Activated gamma-delta T cell (primary cell): ENCODE measurements at places on chromosomes 13 and 19.
A peak's percentile ranks its signal among the peaks of the same experiment; 100 is the strongest.

- DNase-seq, result no peak
These were observed 1422.1 kb downstream of the PCDH9 start for GRCh38 chr13:65808061-65808460.

GRCh38 chr13:36108342-36108741, 22.8 kb downstream of the DCLK1 start:
- no peak for DNase-seq

DNA sequence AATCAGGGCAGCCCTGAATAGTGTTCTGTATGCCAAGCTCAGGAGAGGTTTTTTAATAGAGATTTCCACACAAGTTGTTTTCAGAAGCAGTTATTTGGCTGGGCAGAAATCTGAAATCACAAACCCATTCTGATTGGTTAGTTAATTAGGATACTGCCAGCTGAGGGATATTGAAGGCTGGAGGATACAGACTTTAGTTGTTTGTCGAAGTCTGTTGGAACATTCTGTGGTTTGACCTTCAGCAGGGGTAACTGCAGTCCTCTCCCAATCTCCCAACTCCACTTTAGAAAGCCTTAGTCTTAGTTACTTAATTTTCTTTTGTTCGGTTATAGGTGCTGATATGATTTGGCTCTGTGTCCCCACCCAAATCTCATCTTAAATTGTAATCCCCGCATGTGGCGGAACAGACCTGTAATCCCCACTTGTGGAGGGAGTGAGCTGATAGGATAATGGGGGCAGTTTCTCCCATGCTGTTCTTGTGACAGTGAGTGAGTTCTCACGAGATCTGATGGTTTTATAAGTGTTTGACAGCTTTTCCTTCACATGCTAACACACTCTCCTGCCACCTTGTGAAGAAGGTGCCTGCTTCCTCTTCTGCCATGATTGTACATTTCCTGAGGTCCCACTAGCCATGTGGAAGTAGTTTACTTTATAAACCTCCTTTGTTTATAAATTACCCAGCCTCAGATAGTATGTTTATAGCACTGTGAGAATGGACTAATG, 169.2 kb downstream of the GPC5 start:
- no peak for DNase-seq

DNA sequence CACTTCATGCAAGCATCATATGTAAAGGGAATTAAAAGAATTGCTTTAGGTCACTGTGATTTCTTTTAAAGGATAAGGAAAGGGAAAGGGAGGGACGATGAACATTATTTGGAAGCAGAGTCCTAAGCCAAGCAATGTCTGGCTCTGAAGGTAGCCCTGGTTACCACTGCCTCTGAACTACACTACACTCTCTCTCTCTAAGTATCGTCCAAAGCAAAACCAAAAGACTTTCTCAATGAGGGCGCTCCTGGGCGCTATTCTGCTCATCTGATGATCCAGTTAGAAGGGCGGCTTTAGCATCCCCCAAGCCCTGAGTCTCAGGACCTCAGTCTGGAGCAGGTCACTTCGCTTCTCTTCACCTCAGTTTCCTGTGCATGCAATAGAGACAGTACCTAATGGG, 26.2 kb downstream of the FOXO1 start:
- no peak for DNase-seq

DNA sequence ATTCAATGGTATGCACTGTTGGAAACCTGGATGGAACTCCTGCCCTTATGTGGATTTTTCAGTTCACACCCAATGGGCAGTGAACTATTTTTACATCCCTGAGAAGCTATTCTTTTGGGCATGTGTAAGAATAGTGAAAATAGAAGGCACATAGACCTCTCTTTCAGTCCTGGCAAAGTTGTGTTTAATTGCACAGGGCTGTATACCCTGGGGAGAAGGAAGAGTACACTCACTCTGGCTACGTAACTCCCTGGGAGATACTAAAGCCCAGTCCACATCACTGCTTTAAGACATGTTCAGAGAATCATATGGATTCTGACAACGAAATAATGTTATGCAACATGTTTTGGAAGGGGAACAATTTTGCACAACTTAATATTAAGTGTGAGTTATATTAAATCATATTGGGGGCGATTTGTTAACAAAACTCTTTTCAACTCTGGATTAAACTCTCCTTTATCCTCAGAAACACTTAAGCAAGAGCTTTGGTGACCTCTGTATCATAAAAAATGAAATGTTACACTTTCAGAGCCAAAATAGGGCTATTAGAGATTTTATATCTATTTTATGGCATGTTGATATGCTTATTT, 166.1 kb downstream of the DCT start:
- no peak for DNase-seq

DNA sequence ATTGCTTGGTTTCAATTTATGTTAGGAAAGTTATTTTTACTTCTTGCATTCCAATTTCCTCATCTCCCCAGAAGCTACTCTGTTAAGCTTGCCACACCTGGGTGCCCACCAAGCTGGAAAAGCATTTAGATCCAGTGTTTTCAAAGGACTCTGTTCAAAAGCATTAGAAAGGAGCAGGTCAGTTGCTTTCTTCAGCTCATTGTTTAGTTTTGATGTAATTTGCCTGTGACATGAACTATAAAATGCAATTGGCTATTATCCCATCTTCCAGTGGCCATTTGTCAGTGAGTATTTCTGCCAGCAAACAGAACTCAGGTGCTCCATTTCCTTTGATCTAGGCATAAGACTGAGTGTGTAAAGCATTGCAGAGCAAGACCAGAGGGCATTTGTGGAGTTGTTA, 46.7 kb upstream of the RNF113B start:
- DNase-seq, result no peak

GRCh38 chr19:31264041-31264778, 85.0 kb downstream of the TSHZ3 start:
- no peak for DNase-seq

GRCh38 chr13:39835253-39835652, 179.8 kb downstream of the COG6 start:
- DNase-seq, result no peak

DNA sequence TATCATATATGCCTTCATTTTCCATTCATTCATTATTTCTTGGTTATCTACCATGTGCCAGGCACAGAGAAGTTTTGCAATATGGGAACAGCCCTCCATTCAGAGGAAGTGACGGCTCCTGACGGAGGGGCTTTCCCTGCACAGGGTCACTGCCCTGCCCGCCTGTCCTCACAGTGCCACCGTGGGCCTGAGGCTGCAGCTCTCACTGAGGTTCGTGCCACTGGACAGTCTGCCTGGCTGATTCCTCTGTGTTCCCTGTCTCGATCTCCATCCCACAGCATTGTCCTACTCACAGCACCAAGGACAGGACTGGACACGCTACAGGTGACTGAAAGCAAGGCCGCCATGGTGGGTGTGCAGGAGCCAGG, 92.7 kb downstream of the TSHZ3 start:
- DNase-seq, result no peak

DNA sequence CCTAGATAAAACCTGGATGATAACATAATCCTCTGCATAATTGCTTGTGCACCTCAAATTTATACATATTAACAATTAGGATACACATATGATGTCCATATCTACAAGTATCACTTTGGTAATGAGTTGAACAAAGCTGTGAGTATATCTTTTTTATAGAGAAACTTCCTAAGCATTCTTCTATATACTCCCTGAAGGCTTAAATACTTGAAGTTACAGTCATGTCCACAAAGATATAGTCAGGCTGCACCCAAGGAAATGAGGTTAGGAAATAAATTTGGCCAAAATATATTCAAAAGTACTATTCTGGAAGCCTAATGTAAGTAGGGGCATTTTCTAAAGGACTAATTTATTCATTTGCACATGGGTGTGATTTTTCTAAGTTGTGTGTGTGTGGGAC, 761.5 kb downstream of the PCDH9 start:
- DNase-seq, result no peak

GRCh38 chr13:91406619-91407018, 8.2 kb downstream of the GPC5 start:
- DNase-seq, result no peak

- DNase-seq, result peak; percentile 80
These were observed at the start of gene ZNF541 for GRCh38 chr19:47573071-47574026. Gene ZNF541 (minus strand): TSS chr19:47573148. CDS start chr19:47555856, 17,292 bp downstream.

DNA sequence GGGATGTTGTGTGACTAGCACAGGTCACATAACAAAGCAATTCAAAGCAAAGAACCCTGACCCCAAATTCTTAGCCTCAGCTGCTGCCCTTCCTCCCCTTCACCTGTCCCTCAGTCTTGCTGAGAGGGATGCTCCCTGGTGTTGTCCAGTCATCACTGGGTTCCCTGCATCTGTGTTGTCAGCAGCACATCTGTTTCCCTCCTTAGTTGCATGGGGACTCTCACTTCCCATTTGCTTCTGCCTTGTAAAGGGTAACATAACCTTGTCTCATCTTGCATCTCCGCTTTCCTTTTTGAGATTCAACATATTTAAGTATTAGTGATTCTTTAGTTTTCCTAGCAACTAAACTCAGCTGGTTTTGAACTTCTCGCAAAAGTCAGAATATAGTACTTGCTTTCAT, 54.0 kb downstream of the SPATA13 start:
- no peak for DNase-seq

- no peak for DNase-seq
These were observed 257.2 kb downstream of the DIAPH3 start for GRCh38 chr13:59906413-59907049.

- no peak for DNase-seq
These were observed 4.4 kb downstream of the PLEKHJ1 start for GRCh38 chr19:2231621-2232221.

- no peak for DNase-seq
These were observed 390.8 kb downstream of the FOXO1 start for GRCh38 chr13:40275636-40276035.

GRCh38 chr13:111511805-111512504, 191.5 kb downstream of the TEX29 start:
- DNase-seq, result no peak

- no peak for DNase-seq
These were observed 16.5 kb downstream of the ACP7 start for GRCh38 chr19:39100500-39101166.

GRCh38 chr13:94261163-94261562, 218.3 kb downstream of the DCT start:
- DNase-seq, result no peak

GRCh38 chr13:80530191-80530590, 189.3 kb upstream of the SPRY2 start:
- DNase-seq, result no peak

DNA sequence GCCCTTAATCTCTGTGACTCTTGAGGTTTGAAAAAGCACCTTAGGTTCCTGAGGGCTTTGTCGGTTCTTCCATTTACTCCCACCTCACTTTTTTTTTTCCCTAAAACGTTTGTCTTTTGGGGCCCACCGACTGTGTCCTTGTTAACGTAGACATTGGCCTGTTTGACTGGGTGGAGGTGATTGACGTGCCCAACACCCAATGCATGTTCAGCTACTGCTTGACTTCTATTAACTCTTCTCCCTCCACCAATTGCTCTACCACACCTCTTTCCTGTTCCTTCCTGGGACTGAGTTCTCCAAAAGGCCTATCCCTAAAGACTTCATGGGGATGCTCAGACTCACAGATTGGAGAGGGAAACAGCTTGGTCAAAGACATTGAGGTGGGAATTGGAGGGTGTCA, 17.3 kb downstream of the CKM start:
- no peak for DNase-seq

- no peak for DNase-seq
These were observed 30.0 kb downstream of the MYO9B start for GRCh38 chr19:17105556-17105955.

GRCh38 chr19:52941941-52942385, 18.7 kb upstream of the ZNF888 start:
- DNase-seq, result no peak

- no peak for DNase-seq
These were observed 45.6 kb upstream of the C13orf42 start for GRCh38 chr13:51156648-51157047.

GRCh38 chr19:29805031-29805965, 6.5 kb upstream of the CCNE1 start:
- DNase-seq, result no peak

GRCh38 chr13:86864376-86864775, 806.8 kb upstream of the SLITRK5 start:
- no peak for DNase-seq

- DNase-seq, result no peak
These were observed 28.5 kb downstream of the VAV1 start for GRCh38 chr19:6800991-6801484.

DNA sequence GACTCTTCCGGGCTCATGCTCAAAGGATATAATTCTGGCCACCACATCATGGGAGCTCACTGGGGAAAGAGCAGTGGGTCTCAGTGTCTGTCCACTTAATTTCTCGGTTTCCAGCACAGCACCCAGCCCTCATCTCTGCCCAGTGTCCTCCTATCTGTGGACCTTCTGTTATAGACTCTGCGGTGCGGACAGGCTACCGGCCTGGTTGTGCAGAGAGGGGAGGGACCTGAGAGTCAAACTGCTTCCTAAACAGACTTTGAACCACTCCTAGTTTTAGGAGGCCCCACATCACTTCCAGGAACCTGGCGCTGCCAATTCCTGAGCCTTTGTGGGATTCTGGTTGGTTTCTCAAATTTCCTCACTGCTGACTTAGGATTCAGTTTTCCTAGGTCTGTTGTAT, 59.8 kb upstream of the MED4 start:
- DNase-seq, result no peak

DNA sequence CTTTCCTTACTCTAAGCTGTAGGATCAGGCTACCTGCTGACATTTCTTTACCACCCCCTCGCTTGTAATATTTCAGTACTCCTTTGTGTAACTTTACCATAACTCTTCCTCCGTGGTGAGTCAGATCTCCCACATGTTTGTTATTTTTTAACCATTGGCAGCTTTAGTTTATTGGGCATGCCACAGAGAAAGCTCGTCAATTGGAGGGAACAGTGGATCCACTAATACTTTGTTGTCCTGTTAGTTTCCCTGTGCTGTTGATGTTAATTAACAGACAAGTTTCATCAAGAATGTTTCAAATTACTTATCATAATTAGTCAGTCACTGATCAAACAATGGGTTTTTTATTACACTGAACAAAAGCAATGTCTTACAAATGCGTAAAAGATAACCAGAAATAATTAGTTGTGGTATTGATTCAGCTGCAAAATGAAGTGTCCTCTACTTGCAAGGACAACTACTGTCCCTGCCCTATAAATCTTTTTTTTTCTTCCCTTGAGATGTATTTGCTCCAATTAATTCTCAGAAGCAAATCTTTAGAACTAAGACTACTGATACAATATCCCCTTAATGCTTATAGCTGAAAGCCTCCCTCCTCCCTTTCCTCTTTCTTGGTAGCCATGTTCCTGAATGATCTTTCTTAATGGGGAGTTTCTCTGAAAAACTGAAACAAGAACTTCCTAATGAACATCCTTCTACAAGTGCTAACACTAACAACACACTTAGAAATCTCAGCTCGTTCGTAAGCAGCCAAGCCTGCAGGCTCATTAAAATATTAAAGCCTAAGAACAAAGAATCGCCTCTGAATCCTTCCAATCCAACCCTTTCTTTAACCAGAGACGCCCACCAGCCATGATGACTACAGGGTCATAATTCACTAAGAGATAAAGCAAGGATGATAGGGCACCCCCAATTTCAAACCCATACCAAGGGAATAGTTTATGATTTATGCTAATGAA, 22.2 kb downstream of the EFNB2 start:
- DNase-seq, result no peak
